ENCODE measurements at places on chromosomes 12 and 14.

GRCh38 chr12:122688291-122688690, 14.9 kb downstream of the HCAR2 start:
- DNase-seq: no peak

DNA sequence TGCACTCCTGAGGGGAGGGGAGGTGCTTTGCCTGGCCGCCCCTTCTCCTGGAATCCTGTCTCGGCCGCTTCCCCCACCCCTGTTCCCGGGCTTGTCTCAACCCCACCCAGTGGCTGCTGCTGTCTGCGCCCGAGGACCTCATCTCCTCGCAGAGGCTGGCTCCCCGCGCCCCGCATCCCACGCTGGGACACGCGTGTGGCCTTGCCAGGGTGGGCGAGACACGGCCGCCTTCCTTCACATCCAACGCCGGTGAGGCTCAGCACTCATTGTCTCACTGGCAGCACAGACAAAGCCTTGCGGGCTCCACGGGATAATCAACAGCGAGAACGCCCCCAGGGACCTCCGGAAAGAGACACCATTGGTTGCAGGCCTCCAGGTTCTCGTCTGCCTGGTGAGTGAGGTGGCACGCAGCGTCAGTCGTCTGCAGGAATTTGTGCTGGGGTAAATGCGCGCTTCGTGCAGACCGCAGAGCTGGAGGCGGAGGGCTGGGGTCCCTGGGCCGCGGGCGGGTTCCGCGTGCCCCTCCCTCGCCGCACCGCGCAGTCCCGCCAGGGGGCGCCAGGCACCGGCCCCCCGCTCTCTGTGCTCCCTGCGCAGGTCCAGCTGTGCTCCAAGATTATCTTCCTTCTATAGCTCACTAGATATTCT, 26.8 kb downstream of the CCDC177 start:
- DNase-seq: no peak

- no peak for DNase-seq
These were observed 39.9 kb downstream of the SNAPC1 start for GRCh38 chr14:61802010-61802568.

DNA sequence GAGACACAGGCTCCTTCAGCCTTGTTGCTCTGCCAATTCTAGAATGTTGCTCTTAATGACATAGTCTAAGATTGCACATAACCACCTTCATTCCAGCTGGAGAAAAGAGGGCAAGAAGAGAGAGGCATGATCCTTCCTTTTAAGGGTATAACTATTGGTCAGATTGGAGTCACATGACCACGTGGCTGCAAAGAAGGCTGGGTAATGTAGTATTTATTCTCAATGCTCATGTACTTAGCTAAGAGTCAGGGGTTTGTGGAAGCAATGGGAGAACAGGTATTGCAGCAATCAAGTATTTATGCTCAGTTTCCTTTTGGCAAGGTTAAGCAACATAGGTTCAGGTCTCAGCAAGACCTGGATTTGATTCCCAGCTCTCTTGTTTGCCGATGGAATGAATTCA, 298.8 kb upstream of the TBX3 start:
- DNase-seq: no peak

DNA sequence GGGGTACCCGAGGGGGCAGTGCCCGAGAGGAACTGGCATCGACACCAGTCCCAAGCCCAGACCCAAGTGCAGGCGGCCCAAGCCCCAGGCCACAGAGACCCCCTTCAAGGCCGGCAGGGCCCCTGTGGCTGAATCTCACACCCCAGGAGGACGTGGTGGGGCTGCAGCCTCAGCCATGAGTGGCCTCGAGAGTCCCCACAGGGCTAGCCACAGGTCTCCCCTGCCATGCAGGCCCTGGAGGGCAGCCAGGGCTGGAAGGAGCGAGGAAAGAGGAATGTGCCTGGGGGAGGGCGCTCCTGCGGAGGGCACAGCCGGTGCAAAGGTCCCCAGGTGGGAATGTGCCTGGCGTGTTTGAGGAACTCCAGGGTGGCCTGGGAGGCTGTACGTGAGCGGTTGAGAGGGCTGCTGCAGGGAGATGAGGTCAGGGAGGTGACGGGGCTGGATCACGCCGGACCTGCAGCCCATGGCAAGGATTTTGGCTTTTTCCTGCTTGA, 86.1 kb downstream of the NCOR2 start:
- no peak for DNase-seq

DNA sequence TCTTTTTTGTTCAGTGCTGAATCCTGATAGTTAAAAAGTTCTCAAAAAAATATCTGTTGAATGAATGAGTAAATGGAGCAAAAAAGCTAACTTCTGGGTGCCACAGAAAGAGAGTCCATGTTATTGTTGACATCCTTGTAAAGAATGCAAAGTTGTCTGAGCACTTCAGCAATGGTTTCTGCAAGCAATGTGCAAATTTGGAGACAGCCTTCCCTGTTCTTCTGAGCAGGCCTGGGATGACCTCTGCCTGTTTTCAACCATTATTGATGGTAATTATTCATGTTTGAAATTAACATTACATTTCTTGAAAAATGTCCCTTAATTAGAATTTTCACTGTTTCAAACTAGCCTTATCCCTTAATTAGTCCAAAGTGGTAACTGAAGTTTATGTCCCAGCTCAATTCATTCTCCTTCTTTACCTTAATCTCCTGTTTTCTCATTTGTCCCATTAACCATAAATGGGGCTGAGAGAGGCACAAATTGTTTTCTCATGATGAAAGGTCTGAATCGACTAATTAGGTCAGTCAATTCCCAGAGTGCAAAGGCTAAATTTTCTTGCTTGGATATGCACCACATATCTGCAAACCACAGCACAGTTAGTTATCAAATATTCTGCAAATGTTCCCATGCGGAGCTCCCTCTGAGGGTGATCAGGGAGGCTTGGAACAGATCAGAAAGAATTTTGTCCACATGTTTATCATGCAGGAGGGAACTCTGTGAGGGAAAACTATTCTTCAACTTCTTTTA, 139.4 kb upstream of the KRR1 start:
- DNase-seq: no peak

All from esophagus squamous epithelium (tissue), 5 donors.